ENCODE measurements at places on chromosomes 7 and 10.

GRCh38 chr7:41567031-41567730, 135.7 kb downstream of the INHBA start:
- H3K36me3 ChIP-seq = no peaks in the 10 kb centered on the region
- H3K27me3 ChIP-seq = no peaks in the 10 kb centered on the region
- no peak overlapping the region for H3K27ac ChIP-seq
- no peaks in the 10 kb centered on the region for H3K4me1 ChIP-seq

GRCh38 chr7:156440456-156440855, 200.1 kb upstream of the RNF32 start:
- H3K4me3 ChIP-seq = no peak overlapping the region
- H3K27ac ChIP-seq = no peak overlapping the region
- DNase-seq = no peak
- H3K27me3 ChIP-seq = peaks cover 7% of the 10 kb centered on the region
- no peaks in the 10 kb centered on the region for H3K36me3 ChIP-seq
- no peaks in the 10 kb centered on the region for H3K4me1 ChIP-seq

GRCh38 chr10:4082861-4083260, 297.9 kb upstream of the KLF6 start:
- no peaks in the 10 kb centered on the region for H3K27me3 ChIP-seq
- no peaks in the 10 kb centered on the region for H3K36me3 ChIP-seq
- H3K4me3 ChIP-seq = no peak overlapping the region

GRCh38 chr7:5666361-5666760, 115.1 kb downstream of the RNF216 start:
- no peak overlapping the region for H3K4me3 ChIP-seq
- no peaks in the 10 kb centered on the region for H3K36me3 ChIP-seq
- H3K4me1 ChIP-seq = peaks cover 21% of the 10 kb centered on the region
- no peaks in the 10 kb centered on the region for H3K27me3 ChIP-seq
- no peak for DNase-seq

DNA sequence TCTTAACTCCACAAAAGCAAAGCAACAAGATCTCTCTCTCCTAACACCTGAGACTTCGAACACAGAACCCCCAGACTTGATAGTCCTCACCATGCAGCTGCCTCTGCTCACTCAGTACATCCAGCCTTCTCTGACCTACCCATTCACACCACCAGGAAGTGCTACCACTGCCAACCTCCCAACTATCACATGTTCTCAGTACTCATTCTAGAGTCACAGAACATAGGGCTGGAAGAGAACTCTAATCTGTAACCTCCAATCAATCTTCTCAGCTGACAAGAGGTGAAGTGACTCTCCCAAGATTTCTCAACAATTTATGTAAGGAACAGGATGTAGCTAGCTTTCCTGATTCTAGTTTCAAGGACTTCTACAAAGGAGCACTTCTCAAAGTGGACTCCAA, 3.8 kb downstream of the NUDCD3 start:
- peaks cover 41% of the 10 kb centered on the region for H3K4me1 ChIP-seq
- H3K27me3 ChIP-seq = no peaks in the 10 kb centered on the region
- no peak overlapping the region for H3K27ac ChIP-seq
- H3K4me3 ChIP-seq = no peak overlapping the region
- DNase-seq = no peak

- H3K36me3 ChIP-seq = no peaks in the 10 kb centered on the region
- no peak for DNase-seq
- no peak overlapping the region for H3K27ac ChIP-seq
- peaks cover 16% of the 10 kb centered on the region for H3K4me1 ChIP-seq
- H3K4me3 ChIP-seq = no peak overlapping the region
Observed at GRCh38 chr7:2572101-2572842, 13.5 kb downstream of the IQCE start.

- no peak overlapping the region for H3K27ac ChIP-seq
- DNase-seq = no peak
- no peaks in the 10 kb centered on the region for H3K4me1 ChIP-seq
- no peaks in the 10 kb centered on the region for H3K36me3 ChIP-seq
- no peak overlapping the region for H3K4me3 ChIP-seq
- H3K27me3 ChIP-seq = no peaks in the 10 kb centered on the region
Observed at GRCh38 chr10:116006508-116006907, 266.5 kb downstream of the GFRA1 start.

GRCh38 chr10:123301077-123301857, 147.1 kb downstream of the BUB3 start:
- no peak overlapping the region for H3K27ac ChIP-seq
- H3K4me3 ChIP-seq = no peak overlapping the region
- H3K4me1 ChIP-seq = no peaks in the 10 kb centered on the region
- H3K27me3 ChIP-seq = no peaks in the 10 kb centered on the region
- no peaks in the 10 kb centered on the region for H3K36me3 ChIP-seq

DNA sequence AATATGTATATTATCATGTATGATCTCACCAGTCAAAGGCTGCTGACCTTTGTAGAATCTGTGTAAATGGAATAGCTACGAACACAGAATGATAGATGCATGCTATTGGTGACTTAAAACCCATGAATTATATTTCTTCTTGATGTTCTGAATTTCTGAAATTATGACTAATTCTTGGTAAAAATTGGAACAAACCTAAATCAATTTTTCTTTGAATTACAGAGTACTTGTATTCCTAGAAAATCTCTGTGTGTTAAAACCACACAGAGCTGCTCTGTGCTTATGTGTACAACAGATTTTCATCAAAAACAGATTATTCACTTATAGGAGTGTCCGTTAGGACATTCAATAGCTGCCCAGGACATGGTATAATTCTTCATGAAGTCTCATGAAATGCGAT, 108.3 kb upstream of the MDFIC start:
- peaks cover 9% of the 10 kb centered on the region for H3K4me1 ChIP-seq
- no peak for DNase-seq
- H3K27ac ChIP-seq = no peak overlapping the region
- no peak overlapping the region for H3K4me3 ChIP-seq
- H3K36me3 ChIP-seq = peaks cover 8% of the 10 kb centered on the region
- peaks cover 10% of the 10 kb centered on the region for H3K27me3 ChIP-seq

DNA sequence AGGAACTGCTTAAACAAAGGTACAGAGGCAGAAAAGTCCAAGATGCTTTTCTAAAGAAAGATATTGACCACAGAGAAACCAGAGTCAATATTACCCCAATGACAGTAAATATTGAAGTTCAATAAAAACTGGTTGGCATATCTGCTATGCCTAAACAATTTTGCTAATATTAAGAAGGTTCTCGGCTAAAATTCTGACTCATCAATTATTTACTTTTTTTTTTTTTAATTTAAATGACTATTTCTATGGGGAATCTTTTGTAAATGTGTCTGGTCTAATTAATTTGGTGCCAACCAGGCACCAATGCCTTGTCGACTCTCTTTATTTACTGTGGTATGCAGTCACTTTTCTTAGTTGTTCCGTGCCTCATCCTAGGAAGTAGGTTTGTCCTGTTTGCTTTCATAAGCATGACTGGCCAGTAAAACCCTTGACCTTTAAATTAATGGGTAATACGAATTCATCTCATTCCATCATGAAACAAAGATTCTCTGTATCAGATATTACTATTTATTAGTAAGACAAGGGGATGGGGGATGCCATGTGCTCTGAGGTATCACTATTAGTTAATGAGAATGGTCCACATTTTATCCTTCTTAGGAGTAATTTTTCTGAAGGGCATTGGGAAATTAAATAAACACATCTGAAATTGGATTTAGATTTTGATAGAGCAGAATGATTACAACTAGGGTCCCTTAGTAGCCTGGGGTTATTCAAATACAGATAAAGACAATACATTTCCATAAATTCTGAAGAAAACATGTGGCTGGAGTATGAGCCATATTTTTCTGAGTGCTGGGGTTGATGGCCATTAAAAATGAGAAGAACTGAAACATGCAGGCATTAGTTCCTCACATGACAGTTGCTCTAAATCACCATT, 154.4 kb downstream of the VTI1A start:
- H3K4me1 ChIP-seq = peaks cover 11% of the 10 kb centered on the region
- no peaks in the 10 kb centered on the region for H3K36me3 ChIP-seq
- DNase-seq = no peak
- no peaks in the 10 kb centered on the region for H3K27me3 ChIP-seq

DNA sequence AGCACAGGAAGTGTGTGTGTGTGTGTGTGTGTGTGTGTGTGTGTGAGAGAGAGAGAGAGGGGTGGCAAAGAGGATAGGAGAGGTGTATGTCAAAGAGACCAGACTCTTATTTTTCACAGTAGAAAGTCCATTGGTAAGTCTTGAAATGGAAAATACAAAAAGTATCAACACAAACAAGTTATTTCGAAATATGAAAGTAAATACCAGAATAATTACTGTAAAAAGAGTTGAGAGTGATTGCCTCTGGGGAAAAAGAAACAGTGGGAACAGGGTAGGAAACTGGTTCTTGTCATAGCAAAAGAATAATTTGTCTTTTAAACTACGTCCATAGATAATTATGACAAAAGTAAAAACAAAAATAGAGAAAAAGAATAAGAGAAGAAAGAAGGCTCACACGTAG, 29.0 kb upstream of the EIF5AL1 start:
- H3K36me3 ChIP-seq = no peaks in the 10 kb centered on the region
- no peaks in the 10 kb centered on the region for H3K4me1 ChIP-seq
- H3K27me3 ChIP-seq = peaks cover 13% of the 10 kb centered on the region
- H3K27ac ChIP-seq = no peak overlapping the region

- no peaks in the 10 kb centered on the region for H3K36me3 ChIP-seq
- H3K4me1 ChIP-seq = no peaks in the 10 kb centered on the region
- H3K27me3 ChIP-seq = peaks cover 2% of the 10 kb centered on the region
Observed at GRCh38 chr10:122075171-122075570, 86.2 kb downstream of the TACC2 start.
